Mesenchymal stem cell (in vitro differentiated cells and primary cell): ENCODE measurements at places on chromosomes 7 and 10.
A peak's percentile ranks its signal among the peaks of the same experiment; 100 is the strongest.

- no peaks in the 10 kb centered on the region for H3K27me3 ChIP-seq
- no peak for DNase-seq
- peaks cover 2% of the 10 kb centered on the region for H3K36me3 ChIP-seq
- H3K4me1 ChIP-seq, result no peaks in the 10 kb centered on the region
- H3K27ac ChIP-seq, result no peak overlapping the region
Observed at GRCh38 chr7:105021967-105022366, 8.0 kb downstream of the KMT2E start.

DNA sequence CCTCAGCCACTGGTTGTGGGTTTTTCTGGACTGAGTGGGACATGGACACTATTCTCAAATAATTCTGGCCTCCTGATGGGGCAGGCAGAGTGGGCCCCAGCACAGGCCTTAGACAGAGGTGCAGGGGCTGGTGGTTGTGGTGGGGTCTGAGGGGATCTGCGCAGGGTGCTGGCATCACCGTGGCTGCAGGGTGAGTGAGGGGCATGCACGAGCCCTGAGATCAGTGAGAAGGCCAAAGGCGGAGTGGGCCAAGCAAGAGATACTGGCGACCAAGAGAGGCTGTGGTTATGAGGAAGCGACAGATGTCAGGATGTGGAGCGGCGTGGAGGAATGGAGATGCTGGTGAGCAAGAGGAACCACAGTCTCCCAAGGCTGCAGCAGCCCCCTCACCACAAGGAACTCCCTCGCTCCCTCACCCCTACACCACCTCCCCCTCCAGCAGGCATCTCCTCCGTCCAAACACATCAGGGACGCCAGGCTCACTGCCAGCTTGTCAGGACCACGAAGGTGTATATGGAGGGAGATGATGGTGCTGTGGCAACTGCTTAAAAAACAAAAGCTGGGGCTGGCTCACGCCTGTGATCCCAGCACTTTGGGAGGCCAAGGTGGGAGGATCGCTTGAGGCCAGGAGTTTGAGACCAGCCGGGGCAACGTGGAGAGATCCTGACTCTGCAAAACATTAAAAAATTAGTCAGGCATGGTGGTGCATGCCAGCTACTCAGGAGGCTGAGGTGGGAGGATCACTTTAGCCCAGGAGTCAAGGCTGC is 9.6 kb downstream of the PRF1 start:
- DNase-seq, result no peak
- H3K4me3 ChIP-seq, result no peak overlapping the region
- H3K4me1 ChIP-seq, result peaks cover 5% of the 10 kb centered on the region

- H3K4me1 ChIP-seq, result peaks cover 18% of the 10 kb centered on the region
- peaks cover 7% of the 10 kb centered on the region for H3K27me3 ChIP-seq
- H3K4me3 ChIP-seq, result no peak overlapping the region
Observed at GRCh38 chr7:73671322-73671661, 3.7 kb downstream of the VPS37D start.

DNA sequence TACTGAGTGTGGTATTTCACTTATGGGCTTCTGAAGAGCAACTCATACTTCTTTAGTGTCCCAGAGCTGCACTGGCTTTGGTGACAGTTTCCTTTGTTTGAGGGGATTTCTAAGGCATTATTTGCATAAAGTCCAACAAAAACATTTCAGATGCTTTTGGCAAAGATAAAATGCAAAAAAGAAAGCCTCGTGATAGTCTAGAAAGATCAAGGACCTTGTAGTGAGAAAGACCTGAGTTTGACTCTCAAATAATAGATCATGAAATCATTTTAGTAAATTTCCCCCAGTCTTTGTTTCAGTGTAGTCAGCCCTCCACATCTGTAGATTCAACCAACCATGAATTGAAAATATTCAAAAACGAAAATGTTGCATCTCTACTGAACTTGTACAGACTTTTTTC is 107.4 kb downstream of the EEPD1 start:
- H3K4me1 ChIP-seq, result peaks cover 16% of the 10 kb centered on the region
- DNase-seq, result no peak
- H3K4me3 ChIP-seq, result no peak overlapping the region
- no peak overlapping the region for H3K27ac ChIP-seq

GRCh38 chr10:110263164-110263563 is 41.6 kb downstream of the SMNDC1 start:
- H3K4me3 ChIP-seq, result no peak overlapping the region
- H3K27me3 ChIP-seq, result no peaks in the 10 kb centered on the region
- H3K36me3 ChIP-seq, result no peaks in the 10 kb centered on the region

DNA sequence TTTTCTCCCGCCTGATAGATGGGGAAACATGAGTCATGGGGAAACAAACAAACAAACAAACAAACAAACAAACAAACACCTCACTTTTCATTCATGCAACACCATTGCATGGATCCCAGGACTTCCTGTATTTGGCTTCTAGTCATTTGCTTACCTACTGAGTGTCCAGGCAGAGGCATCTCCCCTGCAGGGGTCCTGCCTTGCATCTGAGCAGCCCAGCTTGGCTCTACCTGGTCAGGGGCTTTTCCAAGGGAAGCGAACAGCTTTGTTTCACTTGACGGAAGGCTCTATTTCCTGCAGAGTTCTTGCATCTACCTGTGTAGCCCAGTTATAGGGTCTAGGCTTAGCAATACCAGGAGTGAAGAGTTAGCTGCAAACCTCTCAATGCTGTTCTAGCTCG is 374.2 kb downstream of the GATA3 start:
- H3K4me1 ChIP-seq, result no peaks in the 10 kb centered on the region
- no peak for DNase-seq
- no peaks in the 10 kb centered on the region for H3K27me3 ChIP-seq
- no peak overlapping the region for H3K4me3 ChIP-seq
- no peaks in the 10 kb centered on the region for H3K36me3 ChIP-seq

DNA sequence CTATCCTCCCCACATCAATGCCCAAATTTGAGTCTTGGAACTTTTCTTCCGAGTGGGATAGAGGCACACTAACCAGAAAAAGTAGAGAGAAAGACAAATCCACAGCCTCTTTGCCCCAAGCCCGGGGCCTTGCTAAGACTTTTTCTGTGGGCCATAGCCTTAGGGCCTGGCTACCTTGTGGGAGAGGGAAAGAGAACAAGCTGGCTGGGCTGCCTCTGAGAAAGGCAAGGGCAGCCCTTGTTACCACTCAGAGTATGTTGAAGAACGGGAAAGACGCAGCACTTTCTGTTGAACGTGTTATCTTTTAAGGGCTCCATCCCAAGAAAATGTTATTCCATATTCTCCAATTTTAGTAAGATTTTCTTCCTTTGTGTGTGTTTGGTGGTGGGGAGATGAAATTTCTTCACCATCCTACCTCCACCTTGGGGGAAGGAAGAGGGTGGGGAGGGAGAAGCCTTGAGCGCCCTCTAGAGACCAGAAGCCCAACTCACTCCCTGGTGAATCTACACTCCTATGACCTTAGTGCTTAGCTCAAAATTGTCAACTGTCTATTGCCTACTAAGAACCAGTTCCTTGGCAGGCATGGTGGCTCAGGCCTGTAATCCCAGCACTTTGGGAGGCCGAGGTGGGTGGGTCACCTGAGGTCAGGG is 3.9 kb upstream of the NRF1 start:
- no peak overlapping the region for H3K27ac ChIP-seq
- no peak overlapping the region for H3K4me3 ChIP-seq
- peaks cover 7% of the 10 kb centered on the region for H3K36me3 ChIP-seq
- peaks cover 6% of the 10 kb centered on the region for H3K4me1 ChIP-seq
- DNase-seq, result peak; percentile 32

DNA sequence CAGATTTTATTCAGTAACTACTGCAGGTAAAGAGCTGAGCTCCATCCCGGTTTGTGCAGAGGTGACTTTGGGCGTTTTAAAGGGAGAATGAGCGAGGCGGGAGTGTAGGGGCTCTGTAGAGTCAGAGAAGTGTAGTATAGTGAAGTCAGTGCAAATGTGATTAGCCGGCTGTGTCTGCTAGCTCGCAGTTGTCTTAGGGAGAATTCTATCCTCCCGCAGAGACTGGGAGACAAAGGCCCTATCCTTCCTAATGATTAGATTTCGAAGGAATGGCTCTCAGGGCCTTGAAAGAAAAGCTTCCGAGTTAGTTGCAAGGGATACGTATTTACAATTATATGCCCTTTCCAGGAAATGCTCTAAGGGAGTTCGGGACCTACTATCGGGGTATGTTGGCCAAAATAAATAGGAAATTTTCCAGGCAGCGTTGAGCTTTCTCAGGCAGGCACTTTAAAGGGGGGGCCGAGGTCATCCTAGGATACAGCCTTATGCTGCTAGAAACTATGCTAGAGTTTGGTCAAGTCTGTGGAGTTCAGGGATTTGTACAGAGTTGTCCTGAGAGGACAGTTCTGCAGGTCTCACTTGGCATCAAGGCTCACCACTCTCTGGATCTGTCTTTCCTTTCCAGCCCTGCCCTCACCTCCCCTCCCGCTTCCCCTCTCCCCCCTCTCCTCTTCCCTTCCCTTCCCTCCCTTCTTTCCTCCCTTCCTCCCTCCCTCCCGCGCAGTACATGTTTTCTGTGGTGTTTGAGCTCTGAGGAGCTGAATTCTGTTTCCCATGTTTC is 825 bp downstream of the MRPL32 start:
- H3K4me3 ChIP-seq, result peak overlapping the region; percentile 98
- peak; percentile 56 for DNase-seq
- peaks cover 5% of the 10 kb centered on the region for H3K4me1 ChIP-seq

GRCh38 chr7:2243458-2243857 is 1.4 kb downstream of the NUDT1 start:
- no peak for DNase-seq
- H3K4me1 ChIP-seq, result peaks cover 25% of the 10 kb centered on the region
- no peak overlapping the region for H3K4me3 ChIP-seq
- H3K27me3 ChIP-seq, result no peaks in the 10 kb centered on the region
- H3K27ac ChIP-seq, result no peak overlapping the region

DNA sequence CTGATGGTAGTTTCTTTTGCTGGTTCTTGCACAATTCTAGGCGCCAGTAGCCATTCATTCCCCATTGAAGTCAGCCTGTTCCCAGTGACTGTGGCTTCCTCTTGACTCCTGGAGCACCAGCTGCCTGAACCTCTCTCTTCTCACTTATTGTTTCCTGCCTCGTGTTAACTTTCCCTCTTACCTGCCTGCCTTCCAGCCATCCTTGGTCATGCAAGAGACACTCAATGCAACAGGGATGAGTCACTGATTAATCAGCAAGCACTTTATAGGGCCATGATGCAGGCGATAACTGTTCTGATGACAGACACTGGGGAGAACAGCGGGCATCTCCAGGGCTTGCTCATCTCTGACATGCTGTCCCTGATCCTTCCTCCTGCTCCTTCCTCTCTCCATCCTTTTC is 122.0 kb downstream of the PLCE1 start:
- no peak overlapping the region for H3K4me3 ChIP-seq
- no peaks in the 10 kb centered on the region for H3K36me3 ChIP-seq
- H3K4me1 ChIP-seq, result peaks cover 3% of the 10 kb centered on the region
- H3K27ac ChIP-seq, result no peak overlapping the region
- DNase-seq, result peak; percentile 40

DNA sequence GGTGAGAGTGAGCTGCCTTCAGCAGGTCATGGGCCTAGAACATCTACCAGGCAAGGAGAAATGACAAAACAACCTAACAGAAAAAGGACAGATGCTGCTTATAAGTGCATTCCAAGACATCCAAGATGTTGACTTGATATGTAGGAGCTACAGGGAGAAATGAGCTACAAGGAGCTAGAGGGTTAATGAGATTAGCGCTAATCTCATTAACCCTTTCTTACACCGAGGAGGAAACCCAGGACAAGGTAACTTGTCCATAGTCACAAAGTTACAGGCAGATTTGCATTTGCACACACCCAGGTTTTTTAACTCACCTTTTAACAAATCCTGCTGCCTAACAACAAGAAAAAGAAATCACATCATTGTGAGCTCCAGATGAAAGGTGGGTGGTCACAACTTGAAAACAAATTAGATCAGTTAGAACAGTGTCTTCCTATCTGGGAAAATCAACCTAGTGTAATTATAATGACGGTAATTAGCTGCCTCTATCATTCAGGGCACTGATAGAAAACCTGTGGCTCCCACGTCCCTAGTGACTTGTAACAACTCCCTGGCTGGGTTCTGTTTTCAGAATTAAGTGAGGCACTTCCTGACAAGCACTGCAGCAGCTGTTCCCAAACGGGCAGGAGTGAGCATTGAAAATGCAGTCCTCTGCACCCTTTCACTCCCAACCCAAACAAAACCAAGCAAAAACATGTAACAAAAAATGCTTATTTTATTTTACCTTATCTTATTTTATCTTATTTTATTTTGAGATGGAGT is 5.7 kb downstream of the KIAA1549 start:
- peaks cover 7% of the 10 kb centered on the region for H3K4me1 ChIP-seq
- H3K4me3 ChIP-seq, result no peak overlapping the region
- no peak for DNase-seq
- no peaks in the 10 kb centered on the region for H3K36me3 ChIP-seq

GRCh38 chr10:114070710-114071109 is 27.0 kb downstream of the ADRB1 start:
- DNase-seq, result no peak
- H3K4me1 ChIP-seq, result no peaks in the 10 kb centered on the region
- H3K27me3 ChIP-seq, result no peaks in the 10 kb centered on the region

- no peaks in the 10 kb centered on the region for H3K27me3 ChIP-seq
- H3K36me3 ChIP-seq, result no peaks in the 10 kb centered on the region
- no peaks in the 10 kb centered on the region for H3K4me1 ChIP-seq
- H3K4me3 ChIP-seq, result no peak overlapping the region
- DNase-seq, result no peak
- no peak overlapping the region for H3K27ac ChIP-seq
Observed at GRCh38 chr10:78868048-78868447, 200.7 kb upstream of the ZMIZ1 start.

DNA sequence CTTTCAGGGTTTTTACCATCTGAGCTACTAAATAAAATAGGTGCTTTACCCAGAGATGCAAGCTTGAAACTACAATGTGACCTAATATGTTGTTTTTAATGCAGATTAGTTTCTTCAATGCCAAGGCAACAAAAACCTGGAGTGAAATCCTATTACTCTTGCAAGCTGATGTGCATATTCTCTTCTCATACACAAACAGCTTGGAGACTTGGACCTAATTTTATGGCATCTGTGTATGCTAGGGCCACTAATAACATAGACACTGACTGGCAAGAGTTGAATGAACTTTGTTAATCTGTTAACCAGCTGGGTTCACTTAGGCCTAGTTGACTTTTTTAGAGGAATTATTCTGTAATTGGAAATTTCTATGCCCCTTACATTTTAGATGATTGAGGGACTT is 23.4 kb upstream of the SMIM30 start:
- H3K4me3 ChIP-seq, result no peak overlapping the region
- H3K4me1 ChIP-seq, result no peaks in the 10 kb centered on the region
- no peak for DNase-seq
- H3K36me3 ChIP-seq, result no peaks in the 10 kb centered on the region
- no peaks in the 10 kb centered on the region for H3K27me3 ChIP-seq

GRCh38 chr7:106201164-106201563 is 83.6 kb downstream of the NAMPT start:
- H3K4me3 ChIP-seq, result no peak overlapping the region
- H3K4me1 ChIP-seq, result peaks cover 2% of the 10 kb centered on the region
- no peak for DNase-seq
- no peaks in the 10 kb centered on the region for H3K36me3 ChIP-seq

DNA sequence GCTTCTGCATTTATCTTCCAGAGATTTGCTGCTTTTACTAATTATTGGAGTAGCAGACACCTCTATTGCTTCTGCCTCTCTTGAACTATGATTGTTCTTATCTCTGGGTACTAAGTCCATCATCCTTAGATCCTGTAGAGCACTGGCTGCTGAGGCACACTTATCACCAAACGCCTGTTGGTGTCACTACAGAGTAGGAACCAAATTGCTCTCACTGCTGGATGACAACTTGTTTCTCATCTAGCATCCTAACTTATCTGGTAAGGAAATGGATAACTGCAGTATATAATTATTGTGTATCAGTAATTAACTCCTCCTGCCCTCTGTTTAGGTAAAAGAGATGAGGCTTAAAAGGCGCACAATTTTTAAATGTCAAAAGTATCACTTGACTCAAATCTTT is 1059.4 kb downstream of the NRG3 start:
- no peaks in the 10 kb centered on the region for H3K27me3 ChIP-seq
- H3K4me3 ChIP-seq, result no peak overlapping the region
- no peaks in the 10 kb centered on the region for H3K4me1 ChIP-seq
- H3K27ac ChIP-seq, result no peak overlapping the region
- no peak for DNase-seq
- no peaks in the 10 kb centered on the region for H3K36me3 ChIP-seq
